ENCODE measurements at places on chromosomes 6 and 20.

GRCh38 chr6:1018041-1018440 lies 293.9 kb upstream of the FOXQ1 start:
- DNase-seq: no peak

GRCh38 chr20:61819574-61819846 lies 246.2 kb downstream of the TAF4 start:
- no peak for DNase-seq

DNA sequence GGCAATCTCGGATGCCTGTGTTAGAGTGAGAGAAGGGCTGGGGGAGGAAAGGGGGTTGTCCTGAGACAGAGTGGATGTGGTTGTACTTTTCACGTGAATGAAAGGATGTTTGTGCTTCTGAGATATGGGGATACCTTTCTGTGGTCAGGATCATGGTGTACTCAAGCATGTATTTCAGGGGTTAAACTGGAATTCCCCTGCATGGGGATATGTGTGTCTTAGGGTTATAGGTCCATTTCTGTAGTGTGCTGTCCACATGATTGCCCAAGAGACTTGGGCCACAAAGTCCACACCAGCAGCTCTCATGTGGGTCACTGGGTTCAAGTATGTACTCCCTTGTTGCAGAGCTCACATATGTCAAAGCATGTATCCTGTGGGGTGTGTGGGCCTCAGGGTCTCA lies 10.5 kb downstream of the SYNGAP1 start:
- no peak for DNase-seq

DNA sequence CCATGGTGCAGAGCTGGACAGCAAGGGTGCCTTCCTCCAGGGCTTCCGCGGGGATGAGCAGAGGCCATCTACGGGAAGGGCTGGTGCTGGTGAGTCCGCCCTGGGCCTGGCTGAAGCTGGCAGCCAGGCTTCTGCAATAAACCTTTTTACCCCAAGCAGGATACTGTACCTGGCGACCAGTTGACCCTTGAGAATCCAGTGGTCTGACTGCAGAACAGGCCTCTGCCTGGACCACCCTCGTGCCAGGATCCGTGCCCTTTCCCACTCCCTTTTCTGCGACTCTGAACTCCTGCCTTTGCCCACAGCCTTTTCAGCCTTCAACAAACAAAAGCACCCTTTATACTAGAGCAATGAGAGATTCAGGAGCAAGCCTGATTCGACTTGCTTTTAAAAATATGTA lies 18.9 kb downstream of the CDH26 start:
- DNase-seq: no peak

GRCh38 chr20:23148731-23149570 lies 62.8 kb upstream of the CD93 start:
- DNase-seq: no peak
